HuH-7.5 (cell line): ENCODE measurements at places on chromosomes 7 and 10.

- DNase-seq: no peak
These were observed 175.3 kb upstream of the TARP start for GRCh38 chr7:38448584-38449234.

- no peak for DNase-seq
These were observed 111.9 kb downstream of the ATXN7L1 start for GRCh38 chr7:105764506-105764905.

GRCh38 chr10:72133517-72133916, 45.2 kb upstream of the SPOCK2 start:
- DNase-seq: no peak

- no peak for DNase-seq
These were observed 173.1 kb downstream of the ADRA2A start for GRCh38 chr10:111249925-111250324.

DNA sequence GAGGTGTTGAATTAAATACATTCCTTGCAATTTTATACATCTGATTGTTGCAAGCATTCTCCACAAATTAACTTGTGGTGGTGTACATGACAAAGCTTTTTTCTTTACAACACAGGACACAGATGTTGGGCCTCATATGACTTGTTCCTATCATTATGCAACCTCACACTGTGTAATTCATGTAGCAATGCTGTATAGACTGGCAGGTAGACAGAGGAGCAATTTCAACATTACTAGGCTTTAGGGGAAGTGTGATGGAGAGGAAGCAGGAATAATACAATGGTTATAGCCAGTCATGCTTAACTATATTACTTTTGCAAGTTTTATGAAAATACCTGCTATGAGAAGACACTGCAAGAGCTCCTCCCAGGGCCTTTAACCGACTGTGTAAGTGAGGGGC, 832.1 kb downstream of the CNTNAP2 start:
- DNase-seq: no peak

GRCh38 chr7:91504919-91505318, 240.7 kb downstream of the FZD1 start:
- no peak for DNase-seq

DNA sequence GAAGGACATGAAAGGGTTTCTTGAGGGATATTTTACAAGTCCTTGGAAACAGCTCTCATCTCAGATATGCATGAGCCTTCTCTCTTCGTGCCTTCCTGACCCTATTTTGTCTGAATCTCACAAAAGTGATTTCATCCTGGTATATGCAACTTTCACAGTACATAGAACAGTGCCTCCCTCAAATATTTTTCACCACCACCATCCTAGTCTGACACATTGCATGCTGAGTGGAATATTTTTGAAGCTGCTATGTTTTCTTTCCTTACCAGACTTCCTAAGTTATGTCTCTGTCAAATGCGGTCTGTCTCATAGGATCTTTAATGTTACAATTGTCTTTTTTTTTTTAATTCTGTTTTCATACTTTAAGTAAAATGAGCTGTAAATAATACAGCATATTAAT, 673.3 kb upstream of the LRRN3 start:
- no peak for DNase-seq

- no peak for DNase-seq
These were observed 148.3 kb downstream of the ARID5B start for GRCh38 chr10:62049624-62050345.

DNA sequence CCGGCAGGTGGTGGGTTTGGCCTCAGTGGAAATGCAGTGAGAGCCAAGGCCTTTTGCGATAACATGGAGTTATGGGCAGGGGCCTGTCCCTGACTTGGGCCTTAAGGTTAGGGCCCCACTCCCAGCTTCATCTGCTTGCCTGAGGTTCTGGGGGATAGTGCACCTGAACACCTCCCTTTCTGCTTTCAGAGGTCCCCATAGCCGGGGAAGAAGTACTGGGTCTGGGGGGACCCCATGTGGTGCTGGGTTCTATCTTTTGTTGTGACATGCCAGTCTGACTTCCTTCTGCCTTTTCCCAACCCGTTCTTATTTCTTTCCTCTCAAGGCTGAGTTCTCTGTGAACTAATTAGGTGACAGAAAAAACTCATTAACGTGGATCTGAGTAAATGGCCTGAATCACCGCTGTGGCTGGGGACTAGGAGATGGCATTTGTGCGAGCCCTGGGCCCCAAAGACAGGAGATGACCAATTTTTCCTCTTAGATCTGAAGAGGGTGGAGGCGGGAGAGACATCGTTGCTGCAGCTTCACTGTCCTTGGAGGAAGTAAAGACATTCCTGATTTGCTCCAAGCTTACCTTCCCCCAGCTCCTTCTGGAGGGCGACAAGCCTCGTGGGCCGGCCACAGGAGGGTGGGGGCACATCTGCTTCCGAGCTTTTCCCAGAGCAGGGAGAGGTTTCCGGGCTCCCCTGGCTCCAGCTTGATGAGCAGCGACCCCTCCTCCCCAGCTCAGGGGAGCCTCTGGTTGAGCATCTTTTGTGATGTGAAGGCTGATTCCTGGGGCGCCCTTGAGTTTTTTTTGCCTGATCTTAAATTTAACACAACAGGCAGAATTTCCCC, 2.0 kb downstream of the AGAP3 start:
- no peak for DNase-seq

DNA sequence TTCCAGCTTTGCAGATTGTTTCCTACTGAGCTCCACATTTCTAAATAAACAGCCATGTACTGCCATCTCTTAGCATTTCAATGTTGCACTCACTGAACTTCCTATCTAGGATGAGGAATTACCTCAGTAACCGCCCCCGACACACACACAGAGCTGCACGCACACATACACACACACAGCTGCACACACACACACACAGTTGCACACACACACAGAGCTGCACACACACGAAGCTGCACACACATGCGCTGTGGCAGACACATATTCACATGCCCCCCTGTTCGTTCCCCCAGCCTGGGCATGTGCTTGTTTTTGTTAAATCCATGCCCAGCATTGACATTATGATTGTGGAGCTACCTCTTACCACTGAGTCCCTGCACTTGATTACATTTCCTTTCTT, 39.6 kb upstream of the CNPY1 start:
- no peak for DNase-seq

GRCh38 chr10:50392966-50393718, 141.8 kb upstream of the ASAH2 start:
- DNase-seq: no peak

GRCh38 chr7:97873606-97874005, 1.4 kb upstream of the ASNS start:
- DNase-seq: no peak

DNA sequence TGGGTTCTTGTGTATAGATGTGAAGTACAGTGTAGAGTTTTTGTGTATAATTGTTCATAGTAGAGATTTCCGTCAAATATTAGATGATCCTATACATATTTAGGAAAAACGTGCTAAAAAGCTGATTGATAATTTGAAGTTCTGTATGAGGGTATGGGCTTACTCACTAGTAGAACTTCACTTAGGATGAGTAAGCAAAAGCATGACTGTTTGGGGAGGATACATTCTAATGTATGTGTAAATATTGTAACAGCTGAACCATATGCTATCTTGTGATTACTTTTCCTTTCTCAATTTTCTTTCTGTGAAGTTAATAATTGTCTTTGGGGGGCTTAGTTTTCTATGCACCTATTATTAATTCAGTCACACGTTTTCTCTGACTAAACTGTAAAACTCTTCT, 53.2 kb upstream of the PDK4 start:
- DNase-seq: no peak

GRCh38 chr7:123680580-123680979, 24.9 kb downstream of the LMOD2 start:
- DNase-seq: no peak

DNA sequence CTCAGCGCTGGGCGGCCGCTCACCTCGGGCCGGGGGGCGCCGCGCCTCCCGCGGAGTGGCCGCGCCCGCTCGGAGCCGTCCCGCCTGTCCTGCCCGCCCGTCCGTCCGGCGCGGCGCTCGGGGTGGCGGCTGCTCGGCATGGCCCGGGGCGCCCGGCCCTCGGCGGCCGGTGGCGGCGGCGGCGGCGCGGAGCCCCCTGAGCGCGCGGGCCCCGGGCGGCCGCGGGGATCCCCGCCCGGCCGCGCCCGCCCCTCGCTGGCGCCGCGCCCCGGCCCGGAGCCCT, 338 bp downstream of the SDK1 start:
- no peak for DNase-seq

DNA sequence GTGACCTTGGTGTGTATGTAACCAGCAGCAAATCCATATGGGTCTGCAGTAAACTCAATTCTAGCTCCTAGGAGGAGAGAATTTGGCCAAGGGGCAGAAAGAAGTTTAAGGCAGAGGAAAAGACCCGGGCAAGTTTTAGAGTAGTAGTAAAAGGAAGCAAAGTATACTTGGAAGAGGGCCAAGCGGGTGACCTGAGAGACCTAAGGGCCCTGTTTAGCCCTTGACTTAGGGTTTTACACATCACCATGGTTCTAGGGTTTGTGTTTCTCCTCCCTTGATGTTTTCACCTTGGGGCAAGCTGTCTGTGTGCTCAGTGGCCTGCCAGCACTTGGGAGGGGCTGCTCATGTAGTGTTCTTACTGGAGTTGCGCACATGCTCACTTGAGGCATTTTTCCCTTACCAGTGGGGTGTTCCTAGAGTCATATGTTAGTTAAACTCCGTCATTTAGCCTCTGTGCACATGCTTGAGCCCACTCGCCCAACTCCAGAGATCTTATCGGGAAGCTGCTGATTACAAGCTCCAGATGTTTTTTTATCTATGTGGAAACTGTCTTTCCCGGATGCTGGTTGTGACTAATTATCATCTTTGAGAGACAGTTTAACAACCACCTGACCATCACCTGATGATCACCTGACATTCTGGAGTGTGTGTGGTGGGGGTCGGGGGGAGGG, 137.6 kb upstream of the PRSS1 start:
- DNase-seq: no peak

DNA sequence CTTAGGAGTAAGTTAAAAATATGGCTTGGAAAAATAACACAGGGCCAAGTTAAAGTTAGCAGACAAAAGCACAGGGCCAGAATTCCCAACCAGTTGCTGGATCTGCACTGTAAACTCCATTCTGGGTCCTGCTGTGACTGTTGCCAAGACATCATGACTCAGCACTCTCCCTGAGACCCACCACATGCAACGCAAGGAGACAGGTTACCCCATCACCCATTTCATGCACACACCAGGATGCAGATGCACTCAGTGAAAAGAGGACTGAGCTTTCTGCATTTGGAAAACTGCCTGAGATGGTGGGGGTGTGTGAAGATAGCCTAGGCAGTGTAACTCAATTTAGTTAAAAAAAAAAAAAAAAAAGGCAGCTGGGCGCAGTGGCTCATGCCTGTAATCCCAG, 97.6 kb upstream of the ZNF438 start:
- DNase-seq: no peak

GRCh38 chr7:11466517-11467105, 365.4 kb downstream of the THSD7A start:
- DNase-seq: no peak

DNA sequence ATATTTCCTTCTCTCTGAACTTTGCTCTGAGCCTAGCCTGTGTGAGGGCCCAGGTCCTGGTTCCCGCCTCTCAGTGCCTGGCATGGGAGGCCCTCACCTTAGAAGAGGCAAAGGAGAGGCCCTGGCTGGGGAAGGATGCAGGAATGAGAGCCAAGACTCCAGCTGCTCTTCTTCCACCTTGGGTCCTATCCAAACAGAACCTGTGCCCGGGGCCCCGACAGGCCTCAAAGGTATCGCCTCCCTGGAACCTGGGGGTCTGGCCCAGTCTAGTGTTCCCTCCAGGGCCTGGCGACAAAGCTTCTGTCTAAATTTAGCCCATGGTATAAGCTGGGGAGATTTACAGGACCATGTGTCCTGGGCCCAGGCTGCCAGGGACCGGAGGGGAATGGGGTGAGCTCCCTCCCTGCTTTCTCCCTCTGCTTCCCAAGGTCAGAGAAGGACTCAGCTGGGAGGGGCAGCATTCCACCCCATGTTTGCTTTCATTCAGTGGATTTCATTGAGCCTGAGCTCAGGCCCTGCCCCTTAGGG, 12.0 kb upstream of the CRHR2 start:
- DNase-seq: peak; percentile 58

DNA sequence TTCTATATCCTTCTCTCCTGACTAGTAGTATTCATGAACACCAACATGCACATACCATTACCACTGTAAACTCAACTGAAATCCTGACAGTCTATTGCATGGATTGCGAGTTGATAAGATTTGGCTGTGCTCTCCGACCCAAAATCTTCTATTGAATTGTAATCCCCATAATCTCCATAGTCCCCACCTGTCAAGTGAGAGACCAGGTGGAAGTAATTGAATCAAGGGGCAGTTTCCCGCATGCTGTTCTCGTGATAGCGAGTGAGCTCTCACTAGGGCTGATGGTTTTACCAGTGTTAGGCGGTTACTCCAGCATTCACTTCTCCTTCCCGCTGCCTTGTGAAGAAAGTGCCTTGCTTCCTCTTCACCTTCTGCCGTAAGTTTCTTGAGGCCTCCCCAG, 261.8 kb downstream of the PHF14 start:
- no peak for DNase-seq

GRCh38 chr10:121154310-121154709, 303.1 kb downstream of the WDR11 start:
- no peak for DNase-seq

DNA sequence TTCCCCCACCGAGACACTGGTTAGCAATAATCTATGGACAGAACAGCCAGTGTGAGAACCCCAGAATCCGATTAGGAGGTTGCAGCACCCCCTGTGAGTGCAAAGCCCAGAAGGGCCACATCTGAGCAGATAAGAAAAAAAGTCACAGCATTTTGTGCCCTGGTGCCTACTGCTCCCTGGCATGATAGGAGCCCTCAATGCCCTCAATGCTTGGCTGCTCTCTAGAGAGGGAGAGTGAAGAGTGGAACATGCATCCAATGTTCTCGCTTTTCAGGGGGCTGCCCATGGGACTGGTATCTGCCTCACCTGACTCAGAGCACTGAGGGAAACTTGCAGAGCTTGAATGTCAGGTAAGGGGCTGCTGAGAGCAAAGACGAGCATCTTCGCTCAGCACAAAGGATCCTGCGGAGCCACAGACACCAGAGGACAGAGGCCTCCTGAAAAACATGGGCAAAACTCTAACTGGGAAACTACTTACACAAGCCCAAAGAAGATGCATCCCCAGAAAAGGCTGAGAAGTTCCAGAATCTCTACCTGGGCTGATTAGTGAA, 98.0 kb upstream of the FAM20C start:
- no peak for DNase-seq

GRCh38 chr7:136502162-136502561, 366.3 kb upstream of the CHRM2 start:
- no peak for DNase-seq

DNA sequence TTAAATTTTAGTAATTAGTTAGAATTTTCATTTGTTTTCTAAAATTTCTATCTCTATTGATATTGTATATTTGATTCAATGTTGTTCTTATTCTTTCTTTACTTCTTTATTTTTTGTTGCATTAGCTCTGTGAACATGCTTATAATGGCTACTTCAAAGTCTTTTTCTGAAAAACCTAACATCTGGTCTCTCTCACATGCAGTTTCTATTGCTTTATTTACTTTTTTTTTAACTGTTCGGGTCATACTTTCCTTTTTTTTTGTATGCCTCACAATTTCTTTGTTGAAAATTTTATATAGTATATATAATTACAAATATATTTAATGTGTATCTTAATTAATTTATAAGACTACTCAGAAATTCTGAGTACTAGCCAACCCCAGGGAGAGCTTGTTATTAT, 52.1 kb upstream of the PLXDC2 start:
- no peak for DNase-seq

- no peak for DNase-seq
These were observed 12.1 kb upstream of the TRUB1 start for GRCh38 chr10:114925587-114926586.

- DNase-seq: no peak
These were observed 13.2 kb upstream of the MAP3K8 start for GRCh38 chr10:30420766-30421165.

- no peak for DNase-seq
These were observed 553 bp downstream of the DNAJC30 start for GRCh38 chr7:73682745-73683055.

- no peak for DNase-seq
These were observed 89.4 kb downstream of the CCDC71L start for GRCh38 chr7:106571563-106571962.
